ENCODE measurements at places on chromosomes 12 and 14. TPM values are rescaled to one million over a fixed set of nuclear protein-coding genes. Genes with fewer than 3 reads are reported as not detected.

KRT72 gene
- 0.67 TPM for total RNA-seq

MYO1H gene
- not detected for total RNA-seq

STYK1 gene
- total RNA-seq: 3.1 TPM

TCL1B gene
- not detected for total RNA-seq

IGFBP6 gene
- total RNA-seq: 2.0 TPM

LRRC43 gene
- total RNA-seq: not detected

DNA sequence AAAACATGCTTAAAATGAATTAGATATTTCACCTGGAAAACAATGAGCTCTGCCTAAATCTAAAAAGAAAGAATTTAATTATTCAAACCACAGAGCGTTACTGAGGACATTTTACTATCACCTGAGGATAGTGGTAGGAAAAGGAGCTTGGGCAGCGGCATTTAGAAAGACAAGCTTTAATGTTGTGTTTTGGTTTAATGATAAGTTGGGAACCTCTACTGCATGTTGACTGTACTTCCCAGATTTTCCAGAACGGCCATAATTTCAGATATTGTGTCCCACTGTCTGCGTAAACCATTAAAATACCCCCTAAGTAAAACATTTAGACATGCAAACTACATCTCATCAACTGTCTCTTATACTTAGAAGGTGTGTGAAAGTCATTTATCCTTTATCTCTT is 55.4 kb downstream of the CPM start:
- DNase-seq: no peak

GRCh38 chr14:45426685-45427282 is 173.8 kb upstream of the MIS18BP1 start:
- DNase-seq: no peak

DNA sequence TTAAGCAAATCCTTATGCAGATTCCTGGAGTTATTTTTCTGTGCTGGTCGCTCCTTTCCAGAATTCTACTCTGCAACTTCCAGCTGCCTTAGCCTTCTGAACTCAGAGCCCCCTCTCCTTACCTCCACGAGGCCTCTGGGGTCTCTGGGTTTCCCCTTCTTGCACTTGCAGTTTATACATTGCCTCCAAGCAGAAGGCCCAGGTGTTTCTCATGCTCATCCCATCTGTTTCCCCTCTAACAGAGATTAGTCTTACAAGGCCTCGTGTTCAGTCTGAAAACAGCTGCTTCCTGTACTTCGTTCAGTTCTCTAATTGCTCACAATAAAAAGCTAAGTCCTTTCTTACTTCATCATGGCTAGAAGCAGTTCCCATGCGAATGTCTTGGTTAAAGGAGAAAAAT is 134.4 kb upstream of the FGD4 start:
- no peak for DNase-seq

GRCh38 chr12:77610446-77610845 is 220.2 kb upstream of the NAV3 start:
- no peak for DNase-seq

DNA sequence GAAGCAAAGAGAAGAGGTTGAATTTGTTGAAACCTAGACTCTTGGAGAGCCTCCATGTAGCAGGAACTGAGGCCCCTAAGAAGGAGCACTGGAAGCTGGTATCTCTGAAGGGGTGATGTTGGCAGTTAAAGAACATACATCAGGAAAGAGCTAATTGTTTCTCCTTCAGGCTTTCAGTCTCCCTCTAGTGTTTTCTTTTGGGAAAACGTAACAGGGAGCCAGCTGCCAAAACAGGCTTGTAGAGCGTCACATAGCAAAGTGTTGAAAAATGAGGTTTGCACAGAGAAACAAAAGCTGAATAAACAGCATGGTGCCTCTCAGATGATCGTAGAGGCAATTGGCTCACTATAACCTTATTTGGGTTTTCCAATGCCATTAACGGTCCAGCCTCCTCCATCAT is 46.9 kb upstream of the CAND1 start:
- DNase-seq: no peak

- DNase-seq: no peak
Observed at GRCh38 chr14:94575730-94576585, 5.3 kb upstream of the SERPINA5 start.

DNA sequence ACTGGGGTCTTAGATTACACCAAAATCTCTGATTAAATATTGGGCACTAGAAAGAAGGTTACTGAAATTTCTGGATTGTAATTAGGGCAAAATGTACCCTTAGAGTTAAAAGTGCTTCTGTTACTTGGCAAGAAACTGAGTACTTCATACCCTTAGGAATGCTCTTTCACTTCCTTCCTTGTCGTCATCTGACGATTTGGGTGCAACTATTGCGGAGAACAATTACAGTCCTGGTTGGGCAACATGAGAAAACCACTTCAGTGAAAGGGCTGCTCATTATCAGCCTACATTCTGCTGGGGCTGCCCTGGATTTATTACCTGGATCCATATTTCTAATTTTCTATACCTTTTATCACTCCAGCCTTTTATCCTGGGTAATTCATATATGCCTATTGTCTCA is 348.5 kb upstream of the MDGA2 start:
- DNase-seq: no peak

DNA sequence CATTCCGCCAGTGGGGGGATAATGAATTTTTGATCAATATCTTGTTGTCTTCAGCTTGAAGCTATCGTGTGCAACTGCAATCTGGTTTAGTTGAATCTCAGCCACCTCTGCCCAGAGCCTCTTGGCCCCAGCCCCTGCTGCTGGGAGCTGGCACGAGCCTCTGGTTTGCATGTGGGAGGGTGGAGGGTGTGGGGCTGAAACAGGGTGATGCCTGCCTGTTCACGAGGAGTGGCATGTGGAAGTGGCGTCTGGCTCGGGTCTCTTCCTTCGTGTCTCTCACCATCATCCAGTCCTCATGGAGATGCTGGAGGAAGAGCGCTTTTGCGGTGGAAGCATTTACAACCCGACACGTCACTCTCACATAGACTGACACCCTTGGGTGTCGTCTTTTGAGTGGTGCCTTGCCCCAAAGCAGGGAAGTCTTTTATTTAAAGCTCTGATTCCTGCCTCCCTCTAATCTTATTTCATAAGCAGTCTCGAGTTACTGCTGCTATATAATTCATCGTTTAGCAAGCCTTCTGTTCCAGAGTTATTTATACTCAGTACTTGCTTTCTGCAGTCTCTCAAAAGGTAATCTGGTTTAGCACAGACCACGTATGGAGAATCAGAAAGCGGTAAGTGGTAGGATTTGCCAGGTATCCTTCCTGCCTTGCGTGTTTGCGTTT is 64.5 kb downstream of the AACS start:
- no peak for DNase-seq

DNA sequence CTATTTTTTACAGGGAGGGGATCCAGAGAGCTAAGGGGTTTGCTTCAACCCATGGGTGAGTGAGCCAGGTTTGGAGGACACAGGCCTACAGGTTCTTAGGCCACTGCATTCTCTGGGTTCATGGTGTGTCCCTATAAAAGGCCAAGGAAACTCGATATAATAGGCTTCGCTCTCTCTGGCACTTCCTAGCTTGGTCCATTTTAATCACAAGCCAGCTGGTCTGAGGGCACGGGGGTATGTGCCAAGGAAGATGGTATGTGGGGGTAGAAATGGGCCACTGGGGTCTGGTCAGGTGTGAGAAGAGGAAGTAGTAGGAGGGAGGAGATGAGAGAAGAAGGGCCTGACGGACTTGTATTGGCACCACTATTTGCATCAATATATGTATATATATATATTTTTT is 4.9 kb downstream of the ETV6 start:
- no peak for DNase-seq

- DNase-seq: no peak
Observed at GRCh38 chr12:105922670-105923102, 216.1 kb downstream of the NUAK1 start.

DNA sequence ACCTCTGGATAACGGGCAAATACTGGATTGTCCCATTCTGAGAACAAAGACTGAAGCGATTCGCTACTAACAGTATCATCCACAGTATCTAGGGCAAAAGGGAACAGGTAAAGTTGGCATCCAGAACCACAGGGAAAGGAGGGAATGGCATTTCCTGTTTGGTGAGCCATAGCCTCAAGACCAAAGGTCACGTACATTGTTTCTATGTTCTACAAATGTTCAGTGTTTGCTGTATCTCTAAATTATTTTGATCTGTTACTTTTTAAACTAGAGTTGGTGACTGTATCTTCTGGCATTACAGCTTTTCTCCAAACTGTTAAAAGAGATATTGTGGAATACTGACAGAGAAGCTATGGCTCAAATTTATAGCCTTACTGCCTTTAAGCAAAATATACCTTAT is 9.7 kb downstream of the MLH3 start:
- DNase-seq: no peak

DNA sequence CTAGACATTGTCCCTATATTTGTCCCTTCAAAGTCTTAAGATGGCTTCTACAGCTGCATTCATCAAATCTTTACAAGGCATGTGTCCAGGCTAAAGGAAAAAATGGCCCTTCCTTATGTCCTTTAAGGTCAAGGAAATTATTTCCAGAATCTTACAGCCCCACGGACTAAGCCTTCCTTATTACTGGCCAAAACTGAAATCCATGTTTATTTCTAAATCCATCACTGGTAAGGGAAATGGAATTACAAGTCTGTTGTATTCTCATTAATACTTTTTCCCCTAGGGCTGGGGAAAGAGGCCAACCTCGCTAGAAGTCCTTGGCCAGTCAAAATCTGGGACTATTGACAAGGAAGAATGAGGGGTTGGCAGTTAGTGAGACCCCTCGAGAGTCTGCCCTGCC is 252.5 kb downstream of the TMEM132C start:
- DNase-seq: no peak

- no peak for DNase-seq
Observed at GRCh38 chr12:15538881-15539280, 216.6 kb downstream of the PTPRO start.

DNA sequence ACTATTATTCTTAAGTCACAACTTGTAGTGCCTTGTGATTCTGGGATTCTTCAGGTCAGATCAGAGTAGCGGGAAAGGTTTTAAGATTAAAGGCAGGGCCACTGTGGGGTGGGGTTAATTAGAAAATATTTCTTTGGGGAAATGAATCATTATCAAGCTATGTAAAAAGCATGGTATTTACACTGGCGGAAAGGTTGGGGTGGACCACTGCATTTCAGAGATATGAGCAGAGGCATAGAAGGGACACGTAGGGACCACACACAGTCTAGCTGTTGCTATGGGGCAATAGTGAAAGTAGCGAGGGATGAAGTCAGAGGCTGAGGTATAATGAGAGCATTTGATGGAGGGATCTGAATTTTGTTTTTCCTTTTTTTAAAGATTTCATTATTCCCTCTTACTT is 31.7 kb upstream of the KCNH3 start:
- DNase-seq: no peak
